AG08396 (cell line): ENCODE measurements at places on chromosomes 7 and 10.

- DNase-seq: no peak
Observed at GRCh38 chr10:59901470-59901869, 4.9 kb downstream of the CCDC6 start.

GRCh38 chr7:27101957-27102580 is 414 bp downstream of the HOXA2 start:
- no peak for DNase-seq

DNA sequence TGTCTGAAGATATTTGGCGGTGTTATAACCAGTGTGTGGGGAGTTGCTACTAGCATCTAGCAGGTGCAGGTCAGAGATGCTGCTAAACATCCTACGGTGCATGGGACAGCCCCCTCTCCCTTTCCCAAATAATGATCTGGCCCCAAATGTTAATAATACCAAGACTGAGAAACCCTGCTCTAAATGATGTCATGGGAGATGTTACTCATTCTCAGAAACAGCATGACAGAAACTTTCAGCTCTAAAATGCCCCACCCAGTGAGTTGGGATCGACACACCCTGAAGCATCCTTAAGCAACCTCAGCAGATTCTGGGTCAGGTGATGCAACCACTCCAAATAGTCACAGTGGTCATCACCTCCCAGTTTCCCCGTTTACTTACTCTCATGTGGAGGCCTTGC is 108.8 kb upstream of the MPP7 start:
- DNase-seq: no peak

- DNase-seq: no peak
Observed at GRCh38 chr10:128286141-128286761, 160.0 kb upstream of the MKI67 start.
